PC-9 (cell line): ENCODE measurements at places on chromosomes 7 and 10.

- DNase-seq: peak; percentile 47
Measured at GRCh38 chr7:44769776-44770294, 21.2 kb downstream of the ZMIZ2 start.

DNA sequence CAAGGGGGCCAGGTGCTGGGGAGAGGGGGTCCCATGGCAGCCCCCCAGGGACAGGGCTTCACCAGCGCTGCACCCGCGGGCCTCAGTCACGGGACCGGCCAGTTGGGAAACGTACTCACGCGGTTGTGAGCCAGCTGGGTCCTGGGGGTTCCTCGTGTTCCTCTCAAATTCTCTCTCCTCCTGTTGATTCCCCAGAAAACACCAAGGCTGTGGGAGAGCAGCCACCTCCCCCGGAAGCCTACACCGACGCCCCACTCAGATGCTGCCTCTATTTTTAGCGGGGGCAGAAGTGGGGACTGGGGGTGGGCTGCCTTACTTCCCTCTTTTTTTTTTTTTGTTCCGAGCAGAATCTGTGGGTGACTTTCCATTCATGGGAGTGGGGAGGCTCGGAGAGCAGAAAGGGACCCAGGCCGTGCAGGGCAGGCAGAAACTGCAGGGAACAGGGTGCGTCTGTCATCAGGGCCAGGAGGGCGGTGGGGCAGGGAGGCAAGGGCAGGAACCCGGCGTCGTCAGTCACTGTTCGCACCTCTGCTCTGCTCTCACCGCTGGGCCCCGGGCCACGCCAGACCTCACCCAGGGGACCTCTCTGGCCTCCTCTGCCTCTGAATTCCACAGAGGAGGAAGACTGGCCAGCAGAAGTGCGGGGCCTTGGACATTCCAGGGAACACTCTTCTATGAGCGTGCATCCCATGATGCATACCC is 63.1 kb downstream of the CARD11 start:
- no peak for DNase-seq

DNA sequence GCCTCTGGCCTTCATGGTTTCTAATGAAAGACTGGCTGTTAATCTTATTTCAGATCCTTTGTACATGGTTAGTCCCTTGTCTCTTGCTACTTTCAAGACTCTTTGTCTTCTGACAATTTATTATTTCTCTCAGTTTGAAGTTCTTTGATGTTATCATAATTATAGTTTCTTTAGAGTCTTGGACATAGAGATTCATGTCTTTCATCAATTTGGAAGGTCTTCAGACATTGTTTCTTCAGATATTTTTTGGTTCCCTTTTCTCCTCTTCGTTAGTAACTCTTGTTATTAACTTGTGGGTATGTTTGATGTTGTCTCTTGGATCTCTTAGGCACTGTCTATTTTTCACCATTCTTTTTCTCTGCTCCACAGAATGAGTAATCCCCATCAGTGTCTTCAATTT is 8.7 kb downstream of the ZNF37A start:
- no peak for DNase-seq

- no peak for DNase-seq
Measured at GRCh38 chr7:107836237-107837144, 33.5 kb upstream of the SLC26A3 start.

DNA sequence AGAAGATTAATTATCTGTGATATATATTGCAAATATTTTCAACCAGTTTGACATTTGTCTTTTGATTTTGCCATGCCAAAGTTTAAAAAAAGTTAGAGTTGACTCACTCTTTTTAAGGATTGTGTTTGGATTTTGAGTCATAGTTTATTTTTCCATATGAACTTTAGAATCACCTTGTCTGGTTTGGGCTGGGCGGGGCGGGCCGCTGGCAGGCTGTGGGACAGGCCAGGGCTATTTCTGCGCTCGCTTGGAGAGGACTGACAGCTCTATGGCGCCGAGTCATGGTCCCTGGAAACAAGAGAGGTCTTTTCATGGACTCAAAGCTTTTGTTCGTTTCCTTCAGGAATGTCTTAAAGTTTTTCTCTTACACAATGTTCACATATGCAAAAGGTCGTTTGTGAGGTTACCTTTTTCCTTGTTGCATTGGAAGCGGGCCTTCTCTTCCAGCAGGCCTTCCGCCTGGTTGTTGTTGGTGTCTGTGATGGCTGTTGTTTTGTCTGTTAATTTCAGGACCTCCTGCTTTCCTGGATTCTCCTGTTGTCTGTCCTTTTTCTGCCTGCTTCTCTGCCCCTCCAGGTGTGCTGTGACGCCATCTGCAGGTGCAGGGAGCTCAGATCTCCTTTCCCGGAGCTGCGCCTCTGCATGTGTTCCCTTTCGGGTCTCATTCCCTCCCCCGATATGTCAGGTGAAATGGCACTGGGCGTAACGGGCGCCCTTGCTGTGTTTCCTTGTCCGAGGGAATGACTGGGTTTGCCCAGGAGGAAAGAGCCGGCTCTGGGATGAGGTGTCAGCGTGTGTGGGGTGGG is 53.8 kb downstream of the INPP5A start:
- peak; percentile 82 for DNase-seq

- DNase-seq: no peak
Measured at GRCh38 chr10:95513008-95513589, 48.1 kb downstream of the SORBS1 start.

- no peak for DNase-seq
Measured at GRCh38 chr10:1127629-1128028, 71.4 kb downstream of the WDR37 start.

- DNase-seq: no peak
Measured at GRCh38 chr7:99563650-99564049, 5.2 kb downstream of the ZNF655 start.

- DNase-seq: no peak
Measured at GRCh38 chr10:101879456-101880231, 36.0 kb upstream of the KCNIP2 start.

- no peak for DNase-seq
Measured at GRCh38 chr7:12594122-12594897, 23.8 kb downstream of the SCIN start.

- DNase-seq: no peak
Measured at GRCh38 chr10:24363070-24363469, 154.1 kb downstream of the KIAA1217 start.

DNA sequence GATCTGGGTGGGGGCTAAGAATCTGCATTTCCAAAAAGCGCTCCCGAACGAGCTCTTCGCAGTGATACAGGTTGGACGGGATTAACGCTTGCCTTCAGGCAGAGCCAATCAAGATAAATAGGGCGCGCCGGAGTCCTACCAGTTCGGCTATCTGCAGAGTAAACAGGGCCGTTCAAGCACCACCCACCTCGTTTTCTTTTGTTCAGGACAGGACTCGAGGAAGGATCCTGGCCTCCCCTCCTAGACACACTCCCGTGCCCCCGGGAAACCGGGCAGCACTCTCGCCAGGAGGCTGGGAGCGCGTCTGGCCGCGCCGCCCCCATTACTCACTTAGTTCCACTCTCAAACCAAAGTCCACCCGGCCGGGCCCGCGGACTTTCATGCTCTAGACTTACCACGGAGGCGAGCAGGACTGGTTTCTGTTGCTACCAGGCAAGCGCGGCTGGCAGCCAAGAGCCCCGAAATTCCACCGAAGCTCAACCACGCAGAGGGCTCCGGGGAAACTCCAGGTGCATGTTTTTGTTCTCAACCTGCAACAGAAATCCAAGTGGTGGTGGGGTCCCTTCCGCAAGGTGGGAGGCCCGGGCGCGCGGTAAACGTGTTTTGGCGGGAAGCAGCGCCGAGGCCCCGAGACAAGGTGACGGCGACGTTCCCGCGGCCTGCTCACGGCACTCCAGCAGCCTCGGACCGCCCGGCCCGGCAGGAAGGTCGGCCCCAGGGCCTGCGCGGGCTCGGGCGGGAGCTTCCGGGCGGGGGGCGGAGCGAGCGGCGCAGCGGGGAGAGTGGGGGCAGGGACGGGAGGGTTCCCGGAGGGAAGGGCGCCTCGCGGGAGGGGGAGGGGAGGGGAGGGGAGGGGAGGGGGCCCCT is 12.7 kb downstream of the HNRNPF start:
- DNase-seq: peak; percentile 70

GRCh38 chr7:137563981-137564380 is 220.4 kb upstream of the PTN start:
- no peak for DNase-seq

GRCh38 chr10:24465124-24465874 is 256.4 kb downstream of the KIAA1217 start:
- DNase-seq: peak; percentile 41

DNA sequence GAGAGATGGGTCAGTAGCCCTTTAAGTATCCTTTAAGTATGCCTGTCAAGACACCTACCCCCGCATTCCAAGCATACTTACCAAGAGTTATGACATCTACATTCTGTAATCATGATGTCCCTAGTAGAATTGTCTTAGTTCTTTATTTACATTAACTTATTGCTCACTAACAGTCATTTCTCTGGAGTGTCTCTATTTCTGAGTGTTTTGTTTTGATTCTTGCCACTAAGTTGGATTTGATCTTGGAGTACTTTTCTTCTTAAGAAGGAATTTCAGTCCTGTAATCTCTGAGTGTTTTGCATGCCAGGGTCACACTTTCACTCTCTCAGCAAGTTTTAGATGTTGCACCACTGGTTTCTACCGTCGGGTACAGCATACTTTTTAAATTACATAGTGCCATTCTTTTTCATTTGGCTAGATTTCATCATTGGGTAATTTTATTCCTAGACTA is 1053.9 kb downstream of the KCNMA1 start:
- peak; percentile 69 for DNase-seq

- peak; percentile 46 for DNase-seq
Measured at GRCh38 chr10:110209454-110209925, 2.1 kb downstream of the MXI1 start.

DNA sequence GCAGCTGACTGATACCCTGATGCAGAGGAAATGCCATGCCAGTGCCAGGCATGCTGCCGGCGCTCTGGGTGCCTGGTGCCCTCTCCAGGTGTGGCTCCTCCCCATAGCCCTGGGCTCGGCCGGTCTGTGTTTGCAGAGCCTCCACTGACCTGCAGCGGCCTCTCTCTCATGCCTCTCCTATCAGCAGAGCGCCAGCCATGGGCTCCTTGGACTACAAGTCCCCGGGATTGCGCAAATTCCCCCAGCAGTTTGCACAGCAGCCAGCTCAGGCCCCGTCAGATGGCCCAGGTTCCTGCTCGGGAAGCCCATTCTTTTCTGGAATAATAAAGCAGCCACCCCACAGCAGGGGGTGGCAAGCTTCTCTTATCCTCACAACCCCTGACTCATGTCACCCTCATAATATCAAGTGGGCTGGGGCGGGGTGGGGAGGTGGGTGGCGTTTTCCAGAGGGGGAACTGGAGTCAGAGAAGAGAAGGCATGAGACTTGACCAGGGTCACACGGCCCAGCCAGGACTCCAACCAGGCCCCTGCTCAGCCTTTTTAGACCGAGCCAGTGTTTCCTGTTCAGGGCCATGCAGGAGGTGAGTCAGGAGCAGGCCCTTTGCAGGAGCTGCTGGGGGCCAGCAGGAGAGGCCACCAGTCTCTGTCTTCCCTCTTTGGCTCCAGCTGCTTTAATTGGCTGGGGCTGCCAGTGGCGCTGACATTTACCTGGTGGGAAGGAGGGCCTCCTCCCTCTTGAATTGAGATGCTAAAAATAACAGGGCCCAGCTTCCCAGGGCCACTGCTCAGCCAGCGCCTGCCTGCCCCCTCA is 58.6 kb downstream of the ZMIZ1 start:
- peak; percentile 91 for DNase-seq

- no peak for DNase-seq
Measured at GRCh38 chr10:100490531-100490930, 27.7 kb downstream of the WNT8B start.

GRCh38 chr10:125840955-125841354 is 17.6 kb downstream of the BCCIP start:
- no peak for DNase-seq

- DNase-seq: no peak
Measured at GRCh38 chr7:139666501-139666900, 111.3 kb downstream of the HIPK2 start.

DNA sequence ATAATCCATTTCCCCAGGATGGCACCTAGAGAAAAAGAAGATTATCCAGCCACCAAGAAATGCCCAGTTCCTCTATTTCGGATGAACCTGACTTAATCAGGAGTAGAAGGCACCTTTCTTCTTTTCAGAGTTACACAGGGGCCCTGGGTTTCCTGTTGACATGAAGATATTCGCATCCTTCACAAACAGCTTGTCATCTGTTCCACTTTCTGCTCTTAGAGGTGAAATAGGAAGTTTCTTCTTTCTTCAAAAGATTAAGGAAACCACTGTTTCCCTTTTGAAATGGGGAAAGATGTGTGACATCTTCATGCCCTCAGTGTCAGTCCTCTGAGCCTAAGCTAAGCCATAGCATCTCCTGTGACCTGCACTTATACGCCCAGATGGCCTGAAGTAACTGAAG is 39.1 kb upstream of the RAB18 start:
- DNase-seq: no peak

- DNase-seq: no peak
Measured at GRCh38 chr10:71046747-71047146, 158.4 kb upstream of the PCBD1 start.

DNA sequence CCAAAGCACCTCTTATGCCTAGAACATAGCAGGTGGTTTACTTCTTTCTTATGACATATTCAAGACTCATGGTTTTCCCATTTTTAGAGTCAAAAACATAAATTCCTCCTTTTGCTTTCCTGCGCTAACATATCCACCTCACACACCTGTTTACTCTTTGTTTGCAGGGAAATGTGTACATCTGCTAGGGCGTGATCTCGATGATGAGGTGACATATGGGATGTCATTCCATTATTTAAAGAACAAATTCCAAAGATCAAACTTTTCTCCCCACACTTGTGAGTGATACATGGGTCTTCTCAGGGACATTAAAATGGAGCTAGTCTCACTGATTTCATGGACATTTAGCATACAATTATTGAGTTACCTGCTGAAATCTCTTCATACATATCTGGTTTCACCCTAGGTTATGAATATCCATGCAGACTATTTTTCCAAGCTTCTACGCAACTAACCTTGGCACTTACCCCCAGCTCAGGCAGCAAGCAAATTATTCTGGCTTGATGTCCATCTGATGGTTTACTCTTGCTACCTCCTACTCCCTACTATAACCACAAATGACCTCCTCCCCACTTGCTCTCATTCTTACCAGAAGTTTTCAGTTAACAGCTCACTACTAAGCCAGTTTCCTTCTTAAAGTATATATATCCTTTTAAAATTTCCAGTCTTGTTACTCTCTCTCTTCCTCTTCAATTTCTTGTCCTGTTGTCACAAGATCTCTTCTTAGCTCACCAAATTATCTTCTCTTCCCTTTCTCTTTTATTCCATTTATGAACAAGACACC is 208.5 kb downstream of the RNLS start:
- DNase-seq: no peak

DNA sequence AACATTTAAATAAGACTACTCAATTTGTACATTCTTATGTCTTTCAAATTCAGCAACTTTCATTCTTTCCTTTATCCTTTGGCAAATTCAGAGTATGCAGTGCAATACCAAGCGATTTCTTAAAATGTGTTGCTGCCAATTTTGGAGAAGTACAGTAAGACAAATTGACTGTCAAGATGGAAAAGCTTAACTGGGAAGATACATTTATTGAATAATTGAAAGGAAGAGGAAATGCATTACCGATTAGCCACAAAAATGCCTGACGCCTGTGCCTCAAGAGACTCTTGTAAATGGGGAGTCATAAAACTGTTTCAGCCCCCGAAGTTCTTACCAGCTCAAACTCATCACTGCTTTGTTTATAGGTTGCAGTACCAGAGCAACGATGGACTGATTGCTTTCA is 373.3 kb upstream of the GALNT17 start:
- no peak for DNase-seq
